Stimulated activated CD8-positive, alpha-beta memory T cell treated with anti-CD3 and anti-CD28 coated beads, Interleukin-2, amount 100 ng/mL, for 48 hours (primary cell): ENCODE measurements at places on chromosomes 12 and 14.

DNA sequence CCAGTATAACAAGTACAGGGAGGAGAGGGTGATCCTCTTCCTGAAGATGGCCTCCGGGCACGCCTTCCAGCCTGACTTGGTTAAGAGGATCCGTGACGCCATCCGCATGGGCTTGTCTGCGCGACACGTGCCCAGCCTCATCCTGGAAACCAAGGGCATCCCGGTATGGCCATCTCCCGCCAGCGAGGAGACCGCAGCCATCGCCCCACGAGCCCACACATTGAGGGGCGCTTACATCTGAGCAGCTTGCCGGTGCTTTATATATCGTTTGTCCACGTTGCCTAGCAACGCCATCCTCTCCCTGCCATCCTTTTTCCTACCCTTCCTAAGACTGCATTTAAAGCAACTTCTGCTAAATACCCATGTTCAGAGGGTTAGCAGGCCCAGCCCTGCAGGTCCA is 71.5 kb downstream of the AACS start:
- no peak for DNase-seq

- DNase-seq: no peak
Observed at GRCh38 chr14:22819151-22819988, 4.1 kb upstream of the SLC7A7 start.

DNA sequence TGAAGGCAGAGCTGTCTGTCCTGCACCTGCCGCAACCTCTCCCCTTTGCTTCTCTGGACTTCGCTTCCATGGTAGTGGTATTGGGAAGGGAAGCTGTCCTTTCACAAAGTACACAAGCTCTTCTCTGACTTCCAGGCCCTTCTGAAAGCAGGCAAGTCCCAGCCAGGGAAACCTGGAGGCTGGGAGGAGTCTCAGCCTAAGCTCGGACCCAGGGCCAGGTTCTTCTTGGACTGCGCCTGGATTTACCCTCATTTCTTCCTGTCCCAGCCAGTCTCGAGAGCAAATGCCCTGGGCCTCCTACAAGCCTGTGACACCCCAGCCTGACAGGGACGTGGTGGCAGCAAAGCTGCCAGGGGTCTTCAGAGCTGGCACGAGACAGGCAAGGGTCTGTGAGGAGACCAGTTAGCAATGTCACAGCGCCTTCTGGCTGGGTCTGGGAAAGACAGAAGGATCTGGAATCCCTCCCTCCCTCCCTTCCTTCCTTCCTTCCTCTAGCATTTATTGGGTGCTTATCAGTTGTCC is 22.4 kb downstream of the ISCA2 start:
- DNase-seq: no peak

- DNase-seq: no peak
Observed at GRCh38 chr12:102120564-102120873, 536 bp downstream of the PARPBP start.

DNA sequence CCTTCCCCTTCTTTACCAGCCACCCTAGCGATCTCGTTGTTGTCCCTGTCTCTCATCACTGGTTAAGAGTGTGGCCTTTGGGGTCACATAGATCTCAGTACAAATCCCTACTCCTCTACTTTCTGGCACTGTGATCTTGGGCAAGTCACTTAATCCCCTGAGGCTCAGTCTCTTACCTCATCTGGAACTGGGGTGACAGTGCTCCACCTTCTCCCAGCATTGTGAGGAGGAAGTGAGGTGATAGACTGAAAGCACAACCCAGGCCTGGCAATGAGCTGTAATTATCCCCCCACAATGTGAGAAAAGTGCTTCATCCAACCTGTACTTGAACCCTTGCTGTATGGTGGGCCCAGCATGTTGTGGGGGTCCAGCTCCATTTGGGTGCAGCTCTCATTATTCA is 48.0 kb downstream of the IRAK3 start:
- DNase-seq: no peak
